ENCODE measurements at places on chromosomes 7 and 10. TPM values are rescaled to one million over a fixed set of nuclear protein-coding genes. Genes with fewer than 3 reads are reported as not detected.

SLC18A2 gene
- total RNA-seq: 0.42 TPM

GRCh38 chr7:116672596-116673456 is 830 bp downstream of the MET start:
- peak; percentile 16 for DNase-seq

DPYSL4 gene
- 58.0 TPM for total RNA-seq

DNA sequence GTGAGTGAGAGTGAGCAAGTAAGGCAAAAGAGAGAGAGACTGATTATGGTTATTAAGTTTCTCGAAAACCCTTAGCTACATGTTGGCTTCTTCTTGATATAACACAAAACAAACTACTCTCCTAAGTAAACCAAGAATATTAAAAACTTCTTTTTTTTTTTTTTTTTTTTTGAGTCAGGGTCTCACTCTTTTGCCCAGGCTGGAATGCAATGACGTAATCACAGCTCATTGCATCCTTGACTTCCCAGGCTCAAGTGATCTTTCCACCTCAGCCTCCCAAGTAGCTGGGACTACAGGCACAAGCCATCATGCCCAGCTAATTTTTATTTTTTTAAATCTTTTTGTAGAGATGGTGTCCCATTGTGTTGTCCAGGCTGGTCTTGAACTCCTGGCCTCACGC is 102.2 kb upstream of the IL6 start:
- no peak for DNase-seq

TEX36 gene
- total RNA-seq: not detected

GRCh38 chr7:130733931-130734814 is at the start of gene KLF14:
TSS of gene KLF14 (minus strand) at chr7:130734207. CDS start at chr7:130734033, 174 bp downstream.
- peak; percentile 47 for DNase-seq

DNA sequence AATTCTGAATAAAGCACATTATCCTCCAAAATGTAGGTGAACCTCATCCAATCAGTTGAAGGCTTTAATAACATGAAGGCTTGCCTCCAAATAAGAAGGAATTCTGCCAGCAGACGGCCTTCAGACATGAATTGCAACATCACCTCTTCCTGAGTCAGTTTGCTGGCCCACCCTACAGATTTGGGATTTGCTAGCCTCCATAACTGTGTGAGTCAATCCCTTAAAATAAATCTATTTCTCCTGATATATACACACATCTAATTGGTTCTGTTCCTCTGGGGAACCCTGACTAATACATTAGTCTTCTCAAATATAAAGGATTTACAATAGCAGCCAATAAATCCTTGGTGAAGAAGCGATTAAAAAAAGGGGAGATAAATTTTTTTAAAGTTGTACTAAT is 34.8 kb upstream of the OSBPL3 start:
- peak; percentile 83 for DNase-seq

CDC123 gene
- total RNA-seq: 77.6 TPM

GRCh38 chr10:107814865-107815487 is 650.5 kb upstream of the SORCS1 start:
- DNase-seq: peak; percentile 76
